ENCODE measurements at places on chromosomes 6 and 20.

GRCh38 chr6:112372226-112372806 is 25.2 kb downstream of the RFPL4B start:
- DNase-seq: no peak
- H3K27me3 ChIP-seq: peaks cover 23% of the 10 kb centered on the region
- H3K27ac ChIP-seq: no peak overlapping the region
- no peaks in the 10 kb centered on the region for H3K4me1 ChIP-seq

GRCh38 chr6:99219788-99220187 is 129.7 kb downstream of the FAXC start:
- H3K36me3 ChIP-seq: no peaks in the 10 kb centered on the region
- DNase-seq: no peak
- H3K27me3 ChIP-seq: peaks cover 2% of the 10 kb centered on the region

DNA sequence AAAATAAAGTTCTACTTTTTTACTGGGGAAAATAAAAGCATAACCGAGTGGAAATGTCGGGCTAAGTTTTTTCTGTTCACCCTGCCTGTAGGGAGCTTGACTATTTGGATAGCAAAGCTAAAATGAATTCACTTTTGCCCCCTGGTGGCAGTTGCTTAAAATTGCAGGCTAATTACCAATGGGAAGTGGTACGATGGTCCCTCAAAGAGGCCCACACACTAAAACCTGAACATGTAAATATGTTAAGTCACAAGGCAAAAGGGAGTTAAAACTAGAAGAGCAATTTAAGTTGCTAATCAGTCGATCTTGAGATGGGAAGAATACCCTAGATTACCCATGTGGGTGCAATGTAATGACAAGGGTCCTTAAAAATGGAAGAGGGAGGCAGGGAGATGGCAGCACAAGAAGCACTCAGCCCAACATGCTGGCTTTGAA is 916 bp upstream of the SUN5 start:
- no peak overlapping the region for H3K27ac ChIP-seq
- H3K36me3 ChIP-seq: peaks cover 2% of the 10 kb centered on the region
- peaks cover 2% of the 10 kb centered on the region for H3K27me3 ChIP-seq

- H3K27ac ChIP-seq: no peak overlapping the region
- no peak for DNase-seq
- H3K4me3 ChIP-seq: no peak overlapping the region
- H3K36me3 ChIP-seq: no peaks in the 10 kb centered on the region
- H3K4me1 ChIP-seq: peaks cover 25% of the 10 kb centered on the region
Observed at GRCh38 chr6:30879684-30880427, 4.5 kb upstream of the DDR1 start.

- no peaks in the 10 kb centered on the region for H3K4me1 ChIP-seq
- H3K36me3 ChIP-seq: no peaks in the 10 kb centered on the region
- no peak for DNase-seq
- H3K4me3 ChIP-seq: no peak overlapping the region
- H3K27ac ChIP-seq: no peak overlapping the region
- H3K27me3 ChIP-seq: peaks cover 11% of the 10 kb centered on the region
Observed at GRCh38 chr20:48025051-48025515, 239.8 kb upstream of the SULF2 start.

DNA sequence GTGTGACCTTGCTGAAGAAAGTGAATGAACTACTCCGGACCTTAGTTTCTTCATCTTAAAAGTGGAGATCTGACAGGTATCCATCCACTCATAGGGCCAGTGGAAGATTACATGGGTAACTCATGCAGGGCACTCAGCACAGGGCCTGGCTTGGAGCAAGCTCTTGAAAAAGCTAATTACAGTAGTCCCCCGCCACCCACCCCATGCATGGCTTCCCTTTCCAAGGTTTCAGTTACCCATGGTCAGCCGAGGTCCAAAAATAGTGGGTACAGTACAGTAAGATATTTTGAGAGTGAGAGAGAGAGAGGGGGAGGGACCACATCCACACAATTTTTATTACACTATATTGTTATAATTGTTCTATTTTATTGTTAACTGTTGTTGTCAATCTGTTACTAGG is 7.1 kb upstream of the PMEPA1 start:
- H3K4me1 ChIP-seq: peaks cover 8% of the 10 kb centered on the region
- peaks cover 15% of the 10 kb centered on the region for H3K27me3 ChIP-seq
- H3K4me3 ChIP-seq: no peak overlapping the region
- no peaks in the 10 kb centered on the region for H3K36me3 ChIP-seq
- H3K27ac ChIP-seq: no peak overlapping the region

All from activated CD4-positive, alpha-beta T cell treated with anti-CD3 and anti-CD28 coated beads, Interleukin-2, amount 10 ng/mL, durations not matched to agents 7 days and 5 days (primary cell).